WTC11 (cell line): ENCODE measurements at places on chromosomes 12 and 14. TPM values are rescaled to one million over a fixed set of nuclear protein-coding genes. Genes with fewer than 3 reads are reported as not detected.

The RPL41 gene
- 4,004 to 4,366 TPM (median 4,314 TPM) in 3 replicates for total RNA-seq

The BCAT1 gene
- total RNA-seq: 239 to 267 TPM (median 240 TPM) in 3 replicates

DNA sequence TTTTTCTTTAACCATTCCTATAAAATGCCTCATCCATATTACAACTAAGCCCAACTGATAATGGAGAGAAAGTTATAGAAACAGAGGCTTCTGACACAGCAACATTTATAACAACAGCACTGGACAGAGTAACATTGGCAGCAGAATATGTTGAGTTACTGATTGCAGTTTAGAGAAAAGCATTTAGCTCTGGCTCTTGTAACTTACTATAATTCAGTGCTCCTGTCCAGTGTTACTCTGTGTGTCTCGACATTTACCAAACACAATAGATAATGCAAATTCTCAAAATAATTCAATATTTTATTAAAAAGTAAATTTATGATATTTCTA lies 356.1 kb downstream of the CEP128 start:
- DNase-seq: no peak
- H3K27ac ChIP-seq: no peak overlapping the region
- no peaks in the 10 kb centered on the region; the same call in 1 of the 2 replicates for H3K27me3 ChIP-seq
- no peaks in the 10 kb centered on the region for H3K4me1 ChIP-seq

- peaks cover 3% of the 10 kb centered on the region; the same call in 1 of the 2 replicates for H3K36me3 ChIP-seq
- peaks cover 31% of the 10 kb centered on the region for H3K4me1 ChIP-seq
- no peak overlapping the region for H3K27ac ChIP-seq
- H3K27me3 ChIP-seq: no peaks in the 10 kb centered on the region
Measured at GRCh38 chr12:18898470-18898869, 160.6 kb downstream of the CAPZA3 start.

- H3K27ac ChIP-seq: peak overlapping the region; percentile 82
- H3K4me3 ChIP-seq: no peak overlapping the region
- peak; percentile 13 for DNase-seq
- H3K4me1 ChIP-seq: peaks cover 19% of the 10 kb centered on the region
- H3K27me3 ChIP-seq: no peaks in the 10 kb centered on the region
- H3K36me3 ChIP-seq: 0 out of 2 replicates have a peak, but pooled peaks cover 6% of the 10 kb centered on the region
Measured at GRCh38 chr14:79483477-79484388, 727.6 kb downstream of the DIO2 start.

DNA sequence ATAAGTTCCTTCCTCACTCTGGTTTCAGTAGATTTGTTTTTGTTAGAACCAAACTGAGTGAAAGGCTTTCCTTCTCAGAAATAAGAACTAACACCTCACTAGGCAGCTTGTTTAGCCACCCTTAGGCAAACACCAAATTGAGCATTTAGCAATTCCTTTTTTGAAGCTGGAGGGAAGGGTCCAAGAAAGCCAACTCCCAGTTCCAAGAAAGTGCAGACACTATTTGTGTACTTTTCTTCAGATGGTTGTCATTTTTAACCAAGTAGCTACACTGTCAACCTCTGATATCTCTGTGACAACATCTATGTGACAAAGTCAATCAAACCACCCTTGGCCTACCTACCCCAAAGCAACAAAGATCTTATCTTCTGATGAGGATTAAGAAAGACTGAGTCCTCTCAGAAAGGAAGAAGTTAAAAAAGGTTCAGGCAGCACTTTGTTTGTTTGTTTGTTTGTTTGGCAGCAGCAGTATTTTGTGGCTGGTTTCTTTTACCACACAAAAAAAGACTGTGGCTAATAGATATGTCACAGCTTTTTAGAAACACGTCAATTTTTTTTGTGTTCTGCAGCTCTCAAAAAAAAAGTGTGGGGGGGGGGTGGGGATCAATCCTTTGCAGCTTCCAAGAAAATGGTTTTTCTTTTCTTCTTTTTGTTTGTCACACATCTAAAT lies 203.8 kb downstream of the CRADD start:
- DNase-seq: no peak
- peaks cover 4% of the 10 kb centered on the region; the same call in 1 of the 2 replicates for H3K36me3 ChIP-seq
- H3K4me3 ChIP-seq: no peak overlapping the region

DNA sequence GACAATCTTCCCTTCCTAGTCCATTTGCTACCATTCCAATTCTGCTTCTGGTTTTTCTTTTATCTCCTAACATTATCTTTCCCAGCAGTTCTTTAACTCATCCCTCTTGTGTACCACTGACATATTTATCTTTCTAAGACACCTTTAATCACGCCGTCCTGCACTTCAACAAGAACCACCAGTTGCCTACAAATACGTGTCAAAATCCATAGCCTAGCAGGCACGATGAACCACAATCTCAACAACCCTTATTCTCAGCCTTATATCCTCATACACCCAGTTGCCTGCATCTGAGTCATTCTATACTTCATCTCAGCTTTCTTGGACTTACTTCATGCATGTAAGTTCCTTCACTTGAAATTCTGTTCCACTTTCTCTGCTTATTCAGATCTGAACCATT lies 16.4 kb upstream of the ST8SIA1 start:
- no peaks in the 10 kb centered on the region for H3K4me1 ChIP-seq
- no peak overlapping the region for H3K27ac ChIP-seq
- DNase-seq: no peak
- H3K36me3 ChIP-seq: no peaks in the 10 kb centered on the region
- H3K4me3 ChIP-seq: no peak overlapping the region
- H3K27me3 ChIP-seq: no peaks in the 10 kb centered on the region

DNA sequence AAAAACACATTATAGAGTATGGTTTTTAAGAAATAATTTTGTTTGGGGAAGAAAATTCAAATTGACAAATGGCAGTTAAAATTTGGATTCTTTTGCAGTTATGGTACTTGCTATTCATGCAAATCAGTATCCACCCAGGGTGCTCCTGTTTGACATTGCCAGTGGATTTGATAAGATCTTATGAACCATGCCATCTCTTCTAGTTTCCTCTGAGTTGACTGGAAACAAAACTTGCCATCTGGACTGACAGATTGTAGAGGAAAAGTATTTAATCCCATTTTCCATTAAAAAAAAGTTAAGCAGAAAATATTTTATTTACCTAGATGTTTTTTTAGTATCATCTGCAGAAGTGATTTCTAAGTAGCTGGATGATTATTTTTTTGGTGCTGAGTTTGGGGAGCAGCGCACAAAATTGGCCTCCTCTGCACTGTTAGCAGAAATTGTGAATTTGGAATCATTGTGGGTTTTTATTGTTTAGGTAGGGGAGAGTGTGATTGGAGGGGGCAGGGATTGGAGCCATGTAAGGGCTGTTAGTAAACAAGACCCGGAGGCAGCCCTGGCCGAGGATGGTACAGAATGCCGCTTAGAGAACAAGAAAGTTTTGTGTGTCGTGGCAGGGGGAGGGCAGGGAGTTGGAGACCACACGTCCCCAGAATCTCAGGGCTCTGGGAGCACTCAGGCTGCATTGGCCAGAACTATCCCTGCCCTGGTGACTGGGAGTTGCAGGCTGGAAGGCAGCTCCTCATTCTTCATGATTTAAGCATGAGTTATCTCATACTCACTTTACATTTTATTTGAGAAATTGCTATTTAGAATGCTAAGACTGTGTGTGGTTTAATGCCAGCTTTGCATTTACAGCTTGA lies 56.6 kb downstream of the WDR20 start:
- H3K36me3 ChIP-seq: peaks cover 11% of the 10 kb centered on the region
- H3K27me3 ChIP-seq: no peaks in the 10 kb centered on the region
- no peak overlapping the region for H3K4me3 ChIP-seq
- peak overlapping the region; percentile 63 for H3K27ac ChIP-seq
- H3K4me1 ChIP-seq: peaks cover 24% of the 10 kb centered on the region
